Stimulated activated CD4-positive, alpha-beta T cell treated with anti-CD3 and anti-CD28 coated beads, Interleukin-2, amount 100 ng/mL, for 48 hours (primary cell): ENCODE measurements at places on chromosomes 1 and 21.
A peak's percentile ranks its signal among the peaks of the same experiment; 100 is the strongest.

DNA sequence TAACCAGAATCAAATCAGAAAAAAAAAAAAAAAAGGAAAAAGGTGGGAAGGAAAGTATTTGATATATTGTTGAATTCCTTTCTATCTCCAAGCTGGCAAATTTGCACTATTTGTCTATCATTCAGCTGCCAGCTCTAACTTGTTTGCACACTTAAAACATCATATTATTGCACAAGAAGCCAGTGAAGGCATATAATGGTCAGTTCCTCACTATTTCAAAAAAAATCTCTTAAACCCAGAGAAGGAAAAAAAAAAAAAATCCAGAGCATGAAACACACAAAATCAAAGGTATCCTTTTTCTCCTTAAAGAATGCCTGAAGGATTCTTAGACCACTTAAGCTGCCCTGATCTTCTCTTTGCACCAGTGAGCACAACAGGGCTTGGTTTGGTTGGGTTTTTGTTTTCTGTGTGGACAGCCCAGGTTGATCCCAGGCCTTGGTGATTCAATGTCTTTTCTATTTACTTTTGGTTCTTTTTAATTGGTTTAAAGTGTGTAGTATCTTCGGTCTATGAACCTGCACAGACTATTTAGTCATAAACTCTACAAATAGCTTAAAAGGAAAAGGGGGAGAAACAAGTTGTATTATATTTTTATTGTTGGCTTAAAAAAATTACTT is 40.2 kb downstream of the DUSP10 start:
- DNase-seq = no peak

DNA sequence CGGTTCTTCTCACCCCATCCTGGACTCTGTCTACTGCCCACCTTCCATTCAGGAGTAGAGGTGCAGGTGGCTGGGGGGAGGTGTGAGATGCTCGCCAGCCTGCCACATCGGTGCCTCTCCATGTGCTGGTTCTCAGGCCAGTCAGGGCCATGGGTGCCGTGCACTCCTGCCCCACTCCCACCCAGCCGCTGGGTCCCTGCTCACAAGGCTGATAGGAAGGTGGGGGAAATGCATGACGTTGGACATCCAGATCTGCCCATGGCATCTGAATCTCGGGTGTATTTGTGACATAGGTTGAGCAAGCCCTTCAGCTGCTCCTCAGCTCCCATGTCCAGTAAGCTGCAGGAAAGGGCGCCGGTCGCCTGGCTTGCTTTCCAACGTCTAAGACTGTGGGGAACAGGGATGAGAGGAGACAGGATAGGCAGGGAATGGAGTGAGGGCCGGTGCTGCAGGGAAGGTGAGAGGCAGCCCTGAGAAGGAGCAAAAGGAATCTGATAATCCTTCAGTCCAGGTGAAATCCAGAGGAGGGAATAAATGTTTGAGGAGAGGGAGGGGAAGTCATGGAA is 11.8 kb downstream of the S100A7A start:
- no peak for DNase-seq

DNA sequence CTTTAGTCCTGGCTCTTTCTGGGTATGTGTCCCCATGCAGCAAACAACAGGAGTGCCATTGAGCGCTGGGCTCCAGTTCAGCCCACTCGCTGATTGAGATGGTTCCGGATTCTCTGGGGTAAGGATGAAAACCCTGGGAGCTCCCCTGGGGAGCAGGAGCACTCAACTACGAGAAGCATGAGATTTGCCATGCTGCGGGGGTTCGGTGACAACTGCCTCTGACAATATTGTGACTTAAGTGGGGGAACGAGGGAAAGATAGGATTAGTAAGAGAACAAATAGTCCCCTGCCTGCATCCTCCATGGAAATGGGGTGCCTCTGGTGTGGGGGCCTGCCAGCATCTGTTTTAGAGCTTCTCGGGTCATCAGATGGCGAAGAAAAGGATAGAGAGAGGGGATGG is 123.6 kb upstream of the IPO9 start:
- no peak for DNase-seq

DNA sequence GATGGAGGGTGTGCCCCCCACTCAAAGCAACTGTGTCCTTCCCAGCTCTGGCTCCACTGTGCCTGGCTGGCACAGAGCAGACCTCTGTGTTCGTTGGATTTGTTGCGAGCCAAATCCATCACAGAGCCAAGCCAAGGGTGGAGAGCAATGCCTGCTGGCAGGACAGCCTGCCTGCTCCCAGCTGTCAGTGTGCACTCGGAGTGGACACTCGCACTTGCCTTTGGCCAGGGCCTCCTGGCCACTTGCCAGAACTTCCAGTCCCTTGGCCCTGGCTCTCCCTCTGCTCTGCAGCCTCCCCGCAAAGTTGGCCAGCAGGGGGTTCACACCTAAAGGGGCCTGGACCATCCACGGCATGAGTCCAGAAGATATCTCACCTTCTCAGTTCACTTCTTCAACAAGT is 16.4 kb downstream of the HEYL start:
- DNase-seq = no peak

- no peak for DNase-seq
Observed at GRCh38 chr21:33657124-33657820, 15.0 kb downstream of the ITSN1 start.

GRCh38 chr1:230760360-230760827 is 13.2 kb downstream of the CAPN9 start:
- DNase-seq = no peak

GRCh38 chr1:70809069-70809468 is 238.5 kb downstream of the PTGER3 start:
- DNase-seq = no peak

DNA sequence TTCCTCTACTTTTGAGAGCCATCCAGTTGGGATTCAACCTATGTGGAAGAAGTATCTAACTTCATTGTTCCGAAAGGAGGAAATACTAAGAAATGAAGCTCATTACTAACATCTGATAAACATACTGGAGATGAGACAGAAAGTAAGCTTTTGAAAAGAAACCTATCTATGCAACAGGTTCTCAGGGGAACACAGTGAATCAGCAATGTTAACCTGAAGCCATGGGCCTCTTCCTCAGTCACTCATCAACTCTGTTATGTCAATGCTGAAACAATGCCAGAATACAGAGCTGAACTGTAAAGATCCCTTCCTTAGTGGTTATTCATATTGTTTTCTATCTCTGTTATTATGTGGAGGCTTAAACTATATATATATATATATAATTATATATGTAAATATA is 55.5 kb upstream of the ESRRG start:
- DNase-seq = no peak

DNA sequence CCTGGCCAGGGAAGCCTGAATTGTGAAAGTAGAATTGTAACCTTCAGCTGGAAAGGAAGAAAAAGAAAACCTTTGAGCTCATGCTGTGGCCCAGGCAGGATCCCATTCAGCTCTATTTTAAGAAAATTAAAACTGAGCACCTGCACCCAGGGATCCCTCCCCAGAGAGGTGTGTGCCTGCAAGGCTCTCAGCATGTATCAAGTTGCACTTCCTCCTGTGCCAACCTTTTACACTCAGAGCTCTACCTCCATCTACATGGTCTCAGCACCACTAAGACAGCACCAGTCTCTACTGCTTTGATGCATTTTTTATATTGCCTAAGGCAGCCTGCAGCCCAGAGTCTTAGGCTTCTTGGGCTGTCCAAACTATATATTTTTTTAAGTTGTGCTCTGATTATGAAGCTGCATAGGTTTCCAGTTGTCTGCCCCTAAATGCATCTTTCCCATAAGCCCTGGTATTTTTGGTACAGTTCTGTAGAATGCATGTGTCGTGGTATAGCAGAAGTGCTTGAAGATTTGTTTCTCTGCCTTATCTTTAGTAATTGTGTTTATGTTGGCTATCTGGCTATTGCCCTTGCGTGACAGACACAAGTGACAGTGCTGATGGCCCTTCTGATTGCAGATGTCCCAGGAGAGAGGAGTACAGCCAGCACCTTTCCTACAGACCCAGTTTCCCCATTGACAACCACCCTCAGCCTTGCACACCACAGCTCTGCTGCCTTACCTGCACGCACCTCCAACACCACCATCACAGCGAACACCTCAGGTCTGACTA is 63.1 kb downstream of the PTPRC start:
- DNase-seq = no peak

DNA sequence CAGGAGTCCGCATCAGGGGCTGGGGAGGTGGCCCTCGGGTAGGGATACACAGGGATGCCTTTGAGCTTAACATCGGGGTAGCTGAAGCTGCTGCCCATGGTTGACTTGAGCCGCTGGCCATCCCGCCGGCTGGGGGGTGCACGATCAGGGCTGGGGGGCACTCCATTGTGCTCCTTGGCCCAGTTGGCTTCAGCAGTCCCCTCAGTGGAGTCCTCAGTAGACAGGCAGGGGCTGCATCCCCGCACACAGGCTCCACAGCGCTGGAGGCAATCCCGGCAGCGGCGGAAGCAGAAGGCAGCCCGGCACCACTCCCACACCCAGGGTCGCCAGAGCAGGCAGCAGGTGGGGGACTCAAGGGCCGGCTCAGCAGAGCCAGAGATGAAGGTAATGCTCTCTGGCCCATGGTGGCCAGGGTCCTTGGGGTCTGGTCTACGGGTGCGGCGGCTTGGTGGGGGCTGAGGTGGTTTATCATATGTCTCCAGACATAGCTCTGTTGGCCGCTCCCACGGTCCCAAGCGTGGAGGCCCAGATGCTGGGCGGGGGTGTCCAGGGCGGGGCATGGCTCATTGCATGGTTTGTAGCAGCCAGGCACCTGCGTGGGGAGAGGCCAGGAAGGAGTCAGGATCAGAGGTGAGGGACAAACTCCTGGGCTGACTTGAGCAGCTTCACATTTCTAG is 8.3 kb downstream of the KDF1 start:
- DNase-seq = no peak

DNA sequence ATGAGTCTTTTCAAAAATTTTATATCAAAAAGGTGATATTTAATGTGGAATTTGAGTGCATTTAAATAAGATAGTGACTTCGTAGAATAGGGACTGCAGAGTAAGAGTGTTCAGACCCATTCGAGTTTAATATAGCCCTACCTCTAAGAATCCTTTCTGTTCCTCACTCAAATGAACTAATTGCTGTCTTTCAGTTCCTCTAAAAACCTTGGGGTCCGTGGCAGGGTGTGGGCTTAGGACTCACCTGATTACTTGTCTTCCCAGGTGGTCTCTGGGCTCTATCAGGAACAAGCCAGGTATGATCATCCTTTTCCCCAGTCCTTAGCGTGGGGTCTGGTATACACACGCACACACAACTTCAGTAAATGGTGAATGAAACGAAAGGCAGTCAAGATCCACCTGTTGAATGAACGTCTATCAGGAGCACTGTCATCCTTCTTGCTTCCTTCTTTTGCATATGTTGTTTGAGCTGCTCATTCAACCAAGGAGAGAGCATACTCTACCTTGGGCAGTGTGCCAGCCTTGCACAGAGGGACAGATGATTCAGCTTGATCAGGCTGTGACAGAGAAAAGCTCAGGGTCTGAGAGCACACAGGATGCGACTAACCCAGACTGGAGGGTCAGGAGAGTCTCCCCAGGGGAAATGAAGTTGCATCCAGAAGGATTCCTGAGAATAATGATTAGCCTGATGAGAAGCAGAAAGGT is 1.2 kb upstream of the RNF11 start:
- DNase-seq = peak; percentile 30

- no peak for DNase-seq
Observed at GRCh38 chr1:155127105-155127966, at the start of gene EFNA1. Gene EFNA1, plus strand, starts transcription at chr1:155127876. Its CDS starts 102 bp downstream, at chr1:155127978.

GRCh38 chr1:56378341-56379070 is 200.9 kb downstream of the PLPP3 start:
- DNase-seq = no peak

GRCh38 chr1:38018864-38019343 is 6.4 kb downstream of the UTP11 start:
- DNase-seq = no peak

- DNase-seq = no peak
Observed at GRCh38 chr21:15826908-15827601, 97.3 kb downstream of the USP25 start.

- DNase-seq = no peak
Observed at GRCh38 chr1:211326528-211327345, at the start of gene TRAF5. Gene TRAF5, plus strand, starts transcription at chr1:211326833. Its CDS starts 26,407 bp downstream, at chr1:211353240.

DNA sequence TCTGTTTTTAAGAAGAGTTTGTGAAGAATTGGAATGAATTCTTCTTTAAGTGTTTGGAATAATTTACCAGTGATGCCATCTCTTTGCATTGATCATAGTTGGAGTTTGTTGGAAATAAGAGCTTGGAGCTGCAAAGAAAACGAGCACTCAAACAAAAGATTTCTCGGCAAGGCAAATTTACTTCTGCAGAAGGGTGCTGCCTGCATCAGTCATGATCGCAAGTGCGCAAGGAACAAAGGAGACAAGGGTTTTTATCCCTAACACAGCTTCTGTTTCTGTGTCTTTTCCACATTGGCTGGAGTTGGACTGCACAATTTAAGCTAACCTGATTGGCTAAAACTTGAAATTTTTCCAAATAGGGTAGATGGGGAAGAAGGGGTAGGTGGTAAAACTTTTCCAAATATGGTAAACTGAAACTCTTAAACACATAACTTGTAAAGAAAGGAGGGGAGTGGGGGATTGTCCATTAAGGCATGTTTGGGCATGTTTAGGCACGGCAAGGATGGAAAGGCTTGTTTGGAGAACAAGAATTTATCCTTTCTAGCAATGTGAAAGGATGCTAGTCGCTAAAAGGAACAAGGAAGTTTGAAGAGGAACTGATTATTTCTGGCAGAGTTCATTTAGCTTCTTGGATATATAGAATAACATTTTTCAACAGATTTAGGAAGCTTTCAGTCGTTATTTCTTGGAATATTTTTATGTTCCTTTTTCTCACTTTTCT is 3.5 kb upstream of the AADACL4 start:
- DNase-seq = no peak

- no peak for DNase-seq
Observed at GRCh38 chr1:194225821-194226220, 1039.4 kb upstream of the B3GALT2 start.

- DNase-seq = no peak
Observed at GRCh38 chr1:208536212-208536611, 292.0 kb upstream of the PLXNA2 start.

DNA sequence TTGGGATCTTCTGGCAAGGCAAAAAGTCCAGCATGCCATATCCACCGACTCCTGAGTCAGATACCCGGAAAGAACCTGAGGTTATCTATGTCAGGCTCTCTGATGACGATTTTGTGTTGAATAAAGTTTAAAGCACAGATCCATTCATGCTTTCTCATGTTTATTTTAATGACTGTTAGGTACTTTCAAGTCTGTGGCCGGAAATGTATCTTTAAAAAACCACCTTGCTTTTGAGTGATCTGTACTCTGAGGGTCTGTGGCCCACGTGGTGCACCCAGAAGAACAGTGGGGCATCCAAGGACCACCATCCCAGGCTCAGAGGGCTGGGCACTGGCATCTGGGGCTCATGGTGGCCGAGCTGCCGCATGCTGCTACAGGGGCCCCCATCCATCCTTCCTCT is 30.1 kb upstream of the VASH2 start:
- no peak for DNase-seq

- no peak for DNase-seq
Observed at GRCh38 chr1:19189270-19189669, 20.8 kb downstream of the UBR4 start.

- DNase-seq = no peak
Observed at GRCh38 chr1:176165573-176165972, 41.5 kb downstream of the COP1 start.
